Tibial nerve (tissue), 4 donors: ENCODE measurements at places on chromosomes 1 and 21. TPM values are rescaled to one million over a fixed set of nuclear protein-coding genes. Genes with fewer than 3 reads are reported as not detected.

The COL11A1 gene
- total RNA-seq, result 24.3 TPM

The OR6K3 gene
- not detected for total RNA-seq

The OPTC gene
- not detected for total RNA-seq

DNA sequence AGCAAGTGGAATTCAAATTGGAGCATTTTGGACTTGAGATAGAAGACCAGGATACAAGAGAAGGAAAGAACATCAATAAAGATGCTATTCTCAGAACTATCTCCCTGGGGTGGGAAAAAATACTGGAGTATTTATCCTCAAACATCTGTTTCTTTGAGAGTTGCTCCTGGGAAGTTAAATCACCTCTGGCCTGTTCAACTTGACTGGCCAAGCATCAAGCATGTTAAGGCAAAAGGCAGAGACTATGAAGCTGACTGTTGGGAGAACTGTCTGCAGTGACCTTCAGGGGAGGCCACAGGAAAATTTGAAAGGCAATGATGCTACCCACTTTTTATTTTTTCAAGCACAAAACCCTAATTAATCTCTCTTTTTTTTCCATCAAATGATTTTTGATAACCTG lies 239.0 kb downstream of the NTNG1 start:
- H3K27me3 ChIP-seq, result no peaks in the 10 kb centered on the region
- no peaks in the 10 kb centered on the region for H3K36me3 ChIP-seq
- no peak for DNase-seq
- no peak overlapping the region for H3K27ac ChIP-seq
- no peaks in the 10 kb centered on the region for H3K4me1 ChIP-seq

- no peaks in the 10 kb centered on the region for H3K36me3 ChIP-seq
- no peak overlapping the region for H3K4me3 ChIP-seq
- DNase-seq, result no peak
- peaks cover 23% of the 10 kb centered on the region for H3K4me1 ChIP-seq
Observed at GRCh38 chr1:21655748-21656147, 13.4 kb downstream of the RAP1GAP start.

DNA sequence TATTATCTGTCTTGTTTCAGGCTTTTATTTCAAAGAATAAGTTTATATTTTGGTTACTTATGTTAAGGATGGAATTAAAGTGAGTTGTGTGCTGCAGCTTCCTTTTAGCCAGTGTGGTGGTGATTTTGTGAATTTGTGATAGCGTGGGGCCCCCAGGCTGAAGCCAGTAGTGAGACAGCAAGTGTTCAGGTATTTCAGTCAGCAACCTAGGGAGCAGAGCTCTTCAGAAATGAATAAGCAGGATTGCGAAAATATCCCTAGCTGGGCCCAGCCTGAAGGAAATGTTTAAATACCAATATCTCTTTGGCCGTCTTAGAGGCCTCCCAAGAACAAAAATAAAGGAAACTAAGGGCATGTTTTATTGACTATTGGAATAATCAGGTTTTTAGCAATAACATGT lies 150.8 kb upstream of the C1orf105 start:
- no peaks in the 10 kb centered on the region for H3K4me1 ChIP-seq
- no peak for DNase-seq
- no peaks in the 10 kb centered on the region for H3K27me3 ChIP-seq
- H3K27ac ChIP-seq, result no peak overlapping the region
- H3K4me3 ChIP-seq, result no peak overlapping the region
